IMR-90 (cell line): ENCODE measurements at places on chromosomes 1 and 21. TPM values are rescaled to one million over a fixed set of nuclear protein-coding genes. Genes with fewer than 3 reads are reported as not detected.

DNA sequence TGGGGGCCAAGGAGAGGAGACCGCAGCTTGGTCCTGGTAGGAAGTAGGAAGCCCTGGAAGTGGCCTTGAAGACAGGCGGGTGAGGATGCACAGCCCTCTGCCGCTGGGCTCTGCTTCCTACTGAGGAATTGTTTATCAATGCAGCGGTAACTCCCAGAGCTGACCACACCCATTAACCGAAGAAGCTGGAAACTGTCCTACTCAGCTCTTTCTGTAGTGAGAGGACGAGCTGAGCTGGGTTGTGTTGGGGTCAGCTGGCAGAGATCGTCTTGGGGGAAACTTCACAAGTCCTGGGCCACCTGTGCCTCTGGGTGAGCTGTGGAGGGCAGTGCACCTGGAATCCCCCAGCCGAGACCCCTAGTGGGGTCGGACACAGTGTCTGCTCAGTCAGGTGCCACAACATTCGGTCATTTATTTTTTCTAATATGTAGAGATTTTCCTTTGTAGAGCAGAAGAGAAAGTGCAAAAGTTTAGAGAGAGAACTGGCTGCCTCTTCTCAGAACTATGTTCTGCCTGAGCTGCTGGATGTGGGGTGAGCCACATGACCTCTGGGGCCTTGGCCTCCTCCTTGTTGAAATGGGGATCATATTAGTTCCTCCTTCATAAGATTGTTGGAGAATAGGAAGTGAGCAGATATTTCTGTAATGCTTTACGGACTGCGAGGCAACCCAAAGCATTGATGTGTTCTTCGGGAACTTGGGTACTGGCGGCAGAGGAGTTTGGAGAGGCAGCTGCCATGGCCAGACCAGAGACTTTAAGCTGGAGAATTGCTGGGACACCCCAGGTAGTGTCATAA, 3.6 kb downstream of the NECAP2 start:
- no peak for DNase-seq

- DNase-seq, result peak; percentile 82
Observed at GRCh38 chr1:196466654-196467053, 141.6 kb downstream of the KCNT2 start.

GRCh38 chr1:177820213-177820612, 149.6 kb downstream of the SEC16B start:
- no peak for DNase-seq

DNA sequence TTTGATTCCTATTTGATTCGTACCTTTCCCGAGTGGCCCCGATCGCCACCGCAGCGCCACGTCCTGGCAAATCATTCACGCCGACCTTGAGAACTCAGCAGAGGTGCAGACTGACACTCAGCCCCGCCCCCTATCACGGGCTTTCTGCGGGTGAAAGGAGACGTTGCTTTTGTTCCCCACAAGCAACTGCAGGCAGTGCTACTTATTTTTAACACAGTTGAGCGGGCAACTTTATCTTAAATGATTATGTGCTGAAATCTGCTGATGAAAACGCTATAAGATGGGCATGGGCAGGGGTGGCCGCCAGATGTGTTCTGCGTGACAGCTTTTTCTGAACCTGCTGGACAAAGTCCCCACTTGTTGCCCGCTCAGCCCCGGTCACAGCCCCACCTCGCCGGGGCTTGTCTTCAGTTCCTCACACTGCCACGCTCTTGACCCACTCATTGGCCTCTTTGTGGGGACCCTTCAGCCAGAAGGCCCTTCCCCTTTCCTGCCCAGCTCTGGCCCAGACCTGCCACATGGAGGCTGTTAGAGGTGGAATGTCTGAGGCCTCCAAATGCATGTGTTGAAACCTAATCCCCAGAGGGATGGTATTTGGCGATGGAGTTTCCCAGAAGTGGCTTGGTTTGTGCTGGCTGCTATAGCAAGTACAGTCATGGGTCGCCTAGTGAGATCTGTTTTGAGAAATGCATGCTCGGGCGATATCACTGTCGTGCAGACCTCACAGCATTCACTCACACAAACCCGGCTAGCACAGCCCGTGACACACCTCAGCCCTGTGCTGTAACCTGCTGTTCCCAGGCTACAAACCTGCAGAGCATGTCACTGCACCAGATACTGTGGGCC, 15.7 kb upstream of the PDXK start:
- DNase-seq, result peak; percentile 68

DNA sequence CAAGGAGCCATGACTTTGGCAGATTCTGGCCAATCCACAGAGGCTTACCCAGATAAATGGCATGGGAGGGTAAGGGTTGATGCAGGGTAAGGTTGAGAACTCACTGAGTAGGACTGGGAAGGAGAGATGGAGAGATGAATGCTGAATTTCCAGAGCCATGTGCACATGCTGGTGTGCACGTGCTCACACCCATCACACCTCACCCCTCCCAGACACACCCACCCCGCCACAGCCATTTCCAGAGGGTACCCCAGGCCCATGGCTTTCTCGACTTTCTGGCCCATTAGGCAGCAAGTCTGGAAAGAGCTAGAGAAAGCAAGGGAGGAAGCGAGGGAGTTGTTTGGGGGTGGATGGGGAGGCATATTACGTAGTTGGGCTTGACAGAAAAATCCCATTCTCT, 1.6 kb downstream of the CACNA1S start:
- DNase-seq, result no peak

The OR10J1 gene
- not detected in 2 replicates for total RNA-seq

The CSF1 gene
- 9.4 and 14.3 TPM in 2 replicates for total RNA-seq

The LCE1C gene
- not detected in 2 replicates for total RNA-seq
